ENCODE measurements at places on chromosomes 5 and 9.

DNA sequence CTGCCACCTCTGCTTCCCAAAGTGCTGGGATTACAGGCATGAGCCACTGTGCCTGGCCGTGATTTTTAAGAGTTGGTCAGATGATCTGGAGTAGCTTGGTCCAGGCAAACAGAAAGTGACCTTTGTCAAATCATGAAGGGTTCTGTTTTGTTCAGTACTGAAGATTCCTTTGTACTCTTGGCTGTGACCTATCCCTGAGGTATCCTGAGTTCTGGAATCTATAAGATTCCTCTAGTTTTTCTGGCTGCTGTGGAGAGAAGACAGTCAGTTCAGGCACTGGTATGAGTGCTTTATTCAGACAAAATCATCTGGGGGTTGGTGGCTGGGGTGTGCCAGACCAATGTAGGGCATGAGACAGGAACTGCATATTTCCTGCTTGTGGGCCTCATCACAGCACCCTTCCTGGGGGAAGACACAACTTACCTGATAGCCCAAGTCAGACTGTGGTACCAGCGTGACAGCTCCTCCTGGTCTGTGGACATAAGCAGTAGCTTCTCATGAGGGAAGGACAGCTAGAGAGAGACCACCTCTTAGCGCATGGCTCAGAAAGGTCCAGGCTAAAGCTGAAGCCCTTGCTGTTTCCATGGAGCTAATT lies 3.1 kb downstream of the ARHGEF39 start:
- no peak for DNase-seq

GRCh38 chr9:126151031-126151685 lies 175.5 kb upstream of the MVB12B start:
- no peak for DNase-seq

GRCh38 chr5:2711446-2712425 lies 39.7 kb downstream of the IRX2 start:
- DNase-seq = no peak

DNA sequence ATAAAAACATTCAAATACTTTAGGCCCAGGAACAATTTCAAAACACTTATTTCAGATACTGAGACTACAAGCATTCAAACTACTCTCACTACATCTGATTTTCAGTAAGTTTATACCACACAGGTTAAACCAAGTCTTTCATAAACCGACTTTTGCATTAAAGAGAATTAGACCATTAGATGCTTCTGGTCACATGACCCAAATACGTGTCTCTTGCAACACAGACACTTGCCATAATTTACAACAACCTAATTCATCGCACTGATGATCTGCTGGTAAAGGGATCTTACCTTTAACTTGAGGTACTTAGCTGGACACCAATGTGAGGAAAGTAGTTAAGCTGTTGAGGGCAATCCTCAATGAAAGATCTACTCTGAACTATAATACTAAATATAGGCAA lies 3.2 kb downstream of the HNRNPH1 start:
- DNase-seq = no peak

GRCh38 chr5:76204713-76205112 lies 121.5 kb downstream of the SV2C start:
- DNase-seq = no peak

DNA sequence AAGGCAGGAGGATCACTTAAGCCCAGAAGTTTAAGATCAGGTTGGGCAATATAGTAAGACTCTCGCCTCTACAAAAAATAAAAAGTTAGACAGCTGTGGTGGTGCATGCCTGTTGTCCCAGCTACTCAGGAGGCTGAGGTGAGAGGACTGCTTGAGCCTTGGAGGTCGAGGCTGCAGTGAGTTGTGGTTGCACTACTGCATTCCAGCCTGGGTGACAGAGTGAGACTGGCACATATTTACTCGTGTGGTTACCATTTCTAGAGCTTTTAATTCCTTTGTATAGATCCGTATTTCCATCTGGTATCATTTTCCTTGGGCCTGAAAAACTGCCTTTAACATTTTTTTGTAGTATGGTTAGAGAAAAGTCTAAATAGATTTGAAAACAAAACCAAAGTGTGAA lies 7.8 kb downstream of the IL6ST start:
- no peak for DNase-seq

GRCh38 chr9:14532456-14533115 lies 160.6 kb downstream of the ZDHHC21 start:
- no peak for DNase-seq

DNA sequence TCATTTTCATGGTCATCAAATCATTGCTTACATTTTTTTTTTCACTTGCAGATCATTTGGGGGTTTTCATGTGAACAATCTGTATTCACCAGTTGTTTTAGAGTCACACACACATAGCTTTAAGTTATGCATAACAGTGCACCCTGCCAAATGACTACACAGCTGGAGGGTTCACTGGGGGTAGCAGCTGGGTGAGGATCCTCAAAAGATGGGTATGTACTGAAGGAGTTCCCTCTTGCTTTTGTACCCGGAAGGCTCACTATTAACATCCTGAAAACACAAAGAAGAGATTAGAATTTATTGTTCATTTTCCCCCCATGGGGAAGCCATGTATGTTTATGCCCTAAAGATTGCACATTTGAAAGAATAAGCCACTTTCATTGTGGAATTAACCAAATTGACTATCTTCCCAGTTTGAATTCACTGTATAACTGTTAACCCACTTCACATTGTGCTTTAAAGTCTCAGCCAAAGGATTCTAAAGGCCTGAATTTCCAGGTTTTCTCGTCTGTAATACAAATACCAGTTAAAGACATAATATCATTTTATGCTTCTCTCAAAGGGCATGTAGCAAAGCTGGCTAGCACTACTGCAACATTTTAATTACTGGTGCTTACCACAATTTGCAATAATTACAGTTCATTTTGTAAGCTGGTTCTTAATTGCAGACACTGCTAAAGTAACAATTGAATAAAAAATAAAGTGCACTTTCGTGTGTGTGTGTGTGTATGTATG lies 466.4 kb upstream of the MEF2C start:
- DNase-seq = no peak

- DNase-seq = no peak
Measured at GRCh38 chr9:134965411-134965810, 47.7 kb upstream of the FCN1 start.

DNA sequence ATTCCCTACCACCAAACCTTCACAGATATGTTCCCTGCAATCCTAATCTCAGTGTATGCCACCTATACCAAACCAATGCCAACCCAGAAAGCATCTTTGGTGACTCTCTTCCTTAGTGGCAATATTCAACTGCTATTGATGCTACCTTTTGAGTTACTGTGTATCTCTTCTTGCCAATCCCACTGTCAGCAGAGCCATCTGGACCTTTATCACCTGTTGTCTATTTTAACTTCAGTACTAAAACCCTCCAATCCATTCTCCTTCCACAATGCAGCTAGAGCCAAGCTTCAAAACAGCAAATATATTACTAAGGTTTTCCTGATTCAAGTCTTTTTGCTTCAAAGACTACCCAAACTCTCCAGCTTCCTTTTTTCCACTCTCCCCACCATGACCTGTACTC lies 777.2 kb upstream of the DMAC1 start:
- DNase-seq = no peak
